Esophagus squamous epithelium (tissue), 5 donors: ENCODE measurements at places on chromosomes 2 and 18.
A peak's percentile ranks its signal among the peaks of the same experiment; 100 is the strongest.

DNA sequence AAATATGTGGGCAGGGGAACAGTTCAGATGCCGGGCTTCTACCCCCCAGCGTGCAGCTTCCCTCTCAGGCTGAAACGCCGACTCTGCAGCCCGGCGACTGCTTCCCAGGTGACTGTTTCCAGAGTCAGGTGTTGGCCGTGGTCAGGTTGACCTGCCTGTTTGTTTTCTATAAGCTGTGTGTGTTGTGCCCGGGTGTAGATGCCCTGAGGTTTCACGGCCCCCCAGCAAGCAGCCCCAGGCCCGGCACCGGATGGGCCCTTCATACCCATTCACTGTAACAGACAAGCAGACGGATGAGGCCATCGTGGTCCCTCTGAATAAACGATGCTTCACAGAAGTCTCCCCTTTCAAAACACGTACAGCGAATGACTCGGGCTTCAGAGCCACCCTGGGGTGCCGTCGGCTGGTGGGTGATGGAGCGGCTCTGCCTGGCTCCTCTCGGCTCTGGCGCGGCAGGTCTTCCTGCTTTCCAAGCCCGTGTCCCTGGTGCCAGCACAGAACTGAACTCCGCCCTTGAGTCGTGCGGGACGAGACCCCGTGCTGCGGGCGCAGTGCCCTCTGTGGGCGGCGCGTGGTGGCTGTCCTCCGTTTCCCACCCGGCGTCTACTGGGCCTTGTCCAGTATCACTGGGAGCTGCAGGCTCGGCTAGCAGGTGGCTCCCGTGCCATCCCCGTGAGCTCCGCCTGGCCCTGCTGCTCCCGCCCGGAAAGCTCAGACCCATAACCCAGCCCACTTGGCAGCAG, 15.0 kb upstream of the KCNG2 start:
- no peaks in the 10 kb centered on the region for H3K4me1 ChIP-seq
- H3K36me3 ChIP-seq: no peaks in the 10 kb centered on the region
- no peak overlapping the region for H3K4me3 ChIP-seq
- DNase-seq: no peak
- H3K27me3 ChIP-seq: peaks cover 9% of the 10 kb centered on the region
- H3K27ac ChIP-seq: no peak overlapping the region

- peak overlapping the region; percentile 100 for H3K27ac ChIP-seq
- no peak overlapping the region for H3K4me3 ChIP-seq
- H3K36me3 ChIP-seq: no peaks in the 10 kb centered on the region
- no peaks in the 10 kb centered on the region for H3K27me3 ChIP-seq
- H3K4me1 ChIP-seq: peaks cover 31% of the 10 kb centered on the region
Observed at GRCh38 chr2:70090706-70091334, 3.5 kb downstream of the PCBP1 start.

DNA sequence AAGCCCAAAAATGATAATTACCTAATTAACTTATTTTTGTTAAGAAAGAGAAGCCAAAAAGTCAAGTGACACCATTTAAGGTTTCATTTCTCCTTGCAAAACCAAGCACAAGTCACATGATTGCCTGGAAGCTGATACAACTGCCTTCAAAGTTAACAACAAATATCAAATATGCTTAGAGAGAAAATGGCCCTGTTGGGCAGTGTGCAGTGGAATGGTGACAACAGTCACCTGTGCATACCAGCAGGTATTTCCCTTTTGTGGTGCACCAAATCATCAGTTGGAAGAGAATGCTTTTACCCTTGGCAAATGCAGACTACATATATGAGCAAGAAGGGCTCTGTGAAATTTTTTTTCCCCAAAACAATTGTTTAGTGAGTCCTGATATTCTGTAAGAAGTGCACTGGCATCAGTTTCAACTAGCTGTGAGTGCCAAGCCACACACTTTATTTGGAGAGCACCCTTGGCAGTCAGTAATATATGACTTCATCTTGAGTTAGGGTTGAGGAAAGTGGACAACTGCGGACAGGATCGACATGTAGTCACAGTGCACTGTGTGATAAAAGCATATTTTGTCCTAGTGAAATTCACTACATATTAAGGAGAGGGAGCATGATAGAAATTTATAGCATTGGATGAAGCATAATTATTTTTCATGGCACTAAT, 74.9 kb upstream of the DOCK10 start:
- H3K27ac ChIP-seq: no peak overlapping the region
- no peaks in the 10 kb centered on the region for H3K4me1 ChIP-seq
- H3K36me3 ChIP-seq: no peaks in the 10 kb centered on the region

GRCh38 chr2:62216616-62217015, 20.7 kb downstream of the B3GNT2 start:
- no peaks in the 10 kb centered on the region for H3K36me3 ChIP-seq
- H3K4me3 ChIP-seq: no peak overlapping the region
- H3K27me3 ChIP-seq: no peaks in the 10 kb centered on the region
- DNase-seq: no peak
- peaks cover 87% of the 10 kb centered on the region for H3K4me1 ChIP-seq
- H3K27ac ChIP-seq: peak overlapping the region; percentile 74

GRCh38 chr2:173397539-173397938, 42.9 kb downstream of the CDCA7 start:
- peaks cover 3% of the 10 kb centered on the region for H3K27me3 ChIP-seq
- no peak for DNase-seq
- no peak overlapping the region for H3K27ac ChIP-seq
- H3K36me3 ChIP-seq: no peaks in the 10 kb centered on the region
- H3K4me1 ChIP-seq: peaks cover 12% of the 10 kb centered on the region

- no peak overlapping the region for H3K4me3 ChIP-seq
- H3K4me1 ChIP-seq: no peaks in the 10 kb centered on the region
- no peaks in the 10 kb centered on the region for H3K36me3 ChIP-seq
- H3K27me3 ChIP-seq: no peaks in the 10 kb centered on the region
- no peak overlapping the region for H3K27ac ChIP-seq
Observed at GRCh38 chr18:76363436-76364120, 131.5 kb downstream of the ZNF516 start.

- no peak for DNase-seq
- no peak overlapping the region for H3K4me3 ChIP-seq
- H3K4me1 ChIP-seq: peaks cover 19% of the 10 kb centered on the region
- no peak overlapping the region for H3K27ac ChIP-seq
- no peaks in the 10 kb centered on the region for H3K36me3 ChIP-seq
Observed at GRCh38 chr2:6994536-6995128, 77.4 kb downstream of the RNF144A start.

GRCh38 chr2:119490653-119491195, 33.6 kb downstream of the SCTR start:
- no peak overlapping the region for H3K27ac ChIP-seq
- no peaks in the 10 kb centered on the region for H3K27me3 ChIP-seq
- DNase-seq: no peak

DNA sequence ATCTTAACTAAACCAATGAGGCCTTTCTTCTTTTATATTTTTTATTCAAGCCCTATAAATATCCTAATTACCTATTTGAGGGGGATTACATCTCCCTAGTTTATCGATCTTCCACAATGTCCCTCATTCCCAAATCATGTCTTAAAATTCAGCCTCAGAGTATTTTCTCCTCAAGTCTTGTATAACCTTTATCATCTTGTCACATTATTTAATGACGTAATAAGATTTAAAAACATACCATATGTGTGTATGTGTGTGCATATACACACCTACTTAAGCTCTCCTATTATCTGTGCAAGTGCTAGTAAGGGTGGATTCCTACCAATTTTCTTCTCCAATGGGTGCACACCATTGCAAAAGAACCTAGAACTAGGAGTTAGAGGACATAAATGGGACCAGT, 421.1 kb downstream of the FIGN start:
- no peaks in the 10 kb centered on the region for H3K4me1 ChIP-seq
- no peak for DNase-seq
- H3K27me3 ChIP-seq: no peaks in the 10 kb centered on the region

GRCh38 chr2:239944694-239945551, 80.2 kb downstream of the NDUFA10 start:
- H3K36me3 ChIP-seq: no peaks in the 10 kb centered on the region
- H3K27ac ChIP-seq: no peak overlapping the region
- DNase-seq: no peak
- H3K4me1 ChIP-seq: no peaks in the 10 kb centered on the region

DNA sequence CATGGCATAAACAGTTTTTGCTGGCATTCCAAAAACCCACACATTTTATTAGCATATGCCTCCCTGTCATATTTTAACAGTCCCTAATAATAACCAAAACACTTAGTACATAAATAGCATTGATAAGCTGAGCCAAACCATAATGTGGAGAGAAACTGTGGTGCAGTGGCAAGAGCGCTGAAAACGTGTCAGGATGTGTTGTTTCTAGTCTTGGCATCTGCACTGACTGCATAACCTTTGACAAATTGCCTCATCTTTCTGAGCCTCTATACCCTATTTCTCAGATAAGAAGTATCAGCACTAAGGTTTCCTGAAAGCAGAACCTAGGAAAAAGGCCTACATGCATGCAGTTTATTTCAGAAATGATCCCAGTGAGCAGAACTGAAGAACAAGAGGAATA, 41.4 kb downstream of the RAD51AP2 start:
- H3K27ac ChIP-seq: no peak overlapping the region
- H3K27me3 ChIP-seq: no peaks in the 10 kb centered on the region
- H3K36me3 ChIP-seq: no peaks in the 10 kb centered on the region
- H3K4me3 ChIP-seq: no peak overlapping the region
- H3K4me1 ChIP-seq: no peaks in the 10 kb centered on the region
- DNase-seq: no peak

- H3K27ac ChIP-seq: peak overlapping the region; percentile 43
- no peak for DNase-seq
- no peaks in the 10 kb centered on the region for H3K27me3 ChIP-seq
- H3K4me3 ChIP-seq: no peak overlapping the region
- peaks cover 60% of the 10 kb centered on the region for H3K4me1 ChIP-seq
Observed at GRCh38 chr2:46849721-46850556, 65.7 kb downstream of the MCFD2 start.

- H3K27me3 ChIP-seq: no peaks in the 10 kb centered on the region
- no peak overlapping the region for H3K4me3 ChIP-seq
- no peak overlapping the region for H3K27ac ChIP-seq
Observed at GRCh38 chr2:73997813-73998212, 13.1 kb downstream of the TET3 start.

DNA sequence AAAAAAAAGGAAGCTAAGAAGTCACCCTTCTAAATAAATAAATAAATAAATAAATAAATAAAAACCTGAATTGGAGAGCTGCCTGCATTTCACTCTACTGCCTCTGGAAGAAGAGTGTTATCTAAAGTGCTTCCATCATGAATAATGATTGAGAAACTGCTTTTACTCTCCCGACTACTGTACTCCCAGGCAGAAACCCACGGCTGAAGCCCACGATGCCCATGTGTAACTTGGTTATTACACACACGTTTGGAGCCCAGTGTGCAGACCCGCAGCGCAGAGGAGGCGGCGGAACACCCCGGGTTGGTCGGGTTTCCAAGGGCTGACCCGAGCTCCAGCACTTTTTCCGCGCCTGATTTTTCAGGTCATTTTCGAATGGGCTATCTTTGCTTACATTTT, 697 bp upstream of the SPATS2L start:
- peak overlapping the region; percentile 64 for H3K4me3 ChIP-seq
- H3K36me3 ChIP-seq: no peaks in the 10 kb centered on the region
- no peak for DNase-seq

- no peaks in the 10 kb centered on the region for H3K4me1 ChIP-seq
- H3K4me3 ChIP-seq: no peak overlapping the region
- no peaks in the 10 kb centered on the region for H3K27me3 ChIP-seq
- no peaks in the 10 kb centered on the region for H3K36me3 ChIP-seq
- DNase-seq: no peak
- H3K27ac ChIP-seq: no peak overlapping the region
Observed at GRCh38 chr2:233173115-233173514, 78.4 kb upstream of the ATG16L1 start.

DNA sequence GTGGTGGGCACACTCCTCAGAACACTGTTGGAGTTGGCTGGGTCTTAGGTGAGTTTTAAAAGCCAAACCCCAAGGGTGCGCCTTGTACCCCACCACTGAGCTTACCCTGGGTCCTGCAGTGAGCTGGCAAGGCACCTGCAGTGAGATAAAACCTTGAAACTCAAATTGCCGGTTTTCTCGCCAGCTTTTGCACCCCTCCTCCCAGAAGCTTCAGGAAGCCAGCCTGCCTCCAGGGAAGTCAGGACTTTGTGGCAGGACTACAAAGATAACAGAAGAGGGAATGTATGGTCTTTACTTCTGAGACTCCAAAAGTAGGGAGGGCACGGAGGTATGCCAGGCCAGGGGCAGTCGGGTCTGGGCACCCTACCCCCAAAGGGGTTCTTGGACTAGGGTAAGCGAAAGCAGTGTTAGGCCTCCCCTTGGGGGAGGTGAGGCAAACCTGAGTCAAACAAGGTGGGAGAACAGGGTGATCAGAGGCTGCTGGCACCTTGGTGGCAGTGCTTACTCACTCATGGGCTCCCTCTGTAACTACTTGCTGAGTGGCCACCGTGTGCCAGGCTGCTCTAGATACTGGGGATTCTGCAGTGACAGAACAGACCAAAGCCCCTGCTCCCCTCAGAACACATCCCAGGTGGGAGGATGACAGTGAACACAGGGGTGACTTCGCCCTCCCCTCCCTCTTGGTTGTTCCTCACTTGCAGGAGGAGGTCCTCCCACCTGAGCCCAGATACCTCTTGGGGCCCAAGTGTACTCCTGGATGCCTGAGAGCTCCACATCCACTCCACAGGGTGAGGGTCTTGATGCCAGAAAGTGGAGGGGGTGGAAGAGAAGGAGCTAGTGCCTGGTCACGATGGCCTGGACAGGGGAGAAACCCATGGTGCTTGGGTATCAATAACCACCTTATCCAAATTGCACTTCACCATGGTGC, 69.3 kb upstream of the RGPD5 start:
- no peak overlapping the region for H3K4me3 ChIP-seq
- DNase-seq: no peak
- no peaks in the 10 kb centered on the region for H3K36me3 ChIP-seq
- no peaks in the 10 kb centered on the region for H3K27me3 ChIP-seq
- no peak overlapping the region for H3K27ac ChIP-seq
- peaks cover 79% of the 10 kb centered on the region for H3K4me1 ChIP-seq

DNA sequence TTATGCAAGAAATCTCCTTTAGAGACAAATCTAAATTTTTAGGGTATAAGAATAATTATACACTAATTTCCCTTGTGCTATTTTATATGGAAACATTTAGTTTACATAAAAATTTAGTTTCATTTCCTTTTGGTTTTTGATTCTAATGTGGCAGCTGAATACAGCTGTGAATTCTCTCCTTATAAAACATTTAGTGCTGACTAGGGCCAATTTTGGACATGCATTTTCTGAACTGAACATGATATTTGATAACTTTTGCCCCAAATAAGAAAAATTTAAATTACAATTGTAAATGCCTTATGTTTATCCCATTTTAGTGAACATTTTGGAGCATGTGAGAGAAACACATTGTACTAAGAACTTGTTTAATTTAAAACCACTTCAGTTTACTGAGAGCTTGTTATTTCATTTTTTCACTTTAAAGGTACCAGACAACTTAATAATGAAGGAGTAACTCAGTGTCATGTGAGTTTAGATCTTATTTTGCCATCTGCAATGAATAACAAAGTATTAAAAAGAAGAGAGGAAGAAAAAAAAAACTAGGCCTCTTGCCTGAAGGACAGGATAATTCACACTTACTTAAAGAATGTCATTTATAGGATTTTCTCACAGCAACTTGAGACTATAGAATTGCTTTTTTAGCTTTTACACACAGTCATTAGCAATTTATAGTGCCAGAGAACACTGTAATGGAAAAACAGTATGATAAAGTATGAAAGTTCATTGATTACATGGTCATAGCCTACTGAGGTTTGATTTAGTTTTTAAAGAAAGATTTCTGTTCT, 209.7 kb downstream of the ERBB4 start:
- no peaks in the 10 kb centered on the region for H3K36me3 ChIP-seq
- no peak overlapping the region for H3K4me3 ChIP-seq
- no peak for DNase-seq
- no peaks in the 10 kb centered on the region for H3K27me3 ChIP-seq
- H3K27ac ChIP-seq: no peak overlapping the region

- H3K27ac ChIP-seq: no peak overlapping the region
- no peaks in the 10 kb centered on the region for H3K4me1 ChIP-seq
- no peak for DNase-seq
- no peaks in the 10 kb centered on the region for H3K27me3 ChIP-seq
Observed at GRCh38 chr18:25275412-25276001, 76.5 kb downstream of the ZNF521 start.
